ENCODE measurements at places on chromosomes 7 and 10.

GRCh38 chr7:67554986-67555385 lies 558.4 kb downstream of the TYW1 start:
- no peak for DNase-seq

- DNase-seq, result no peak
Observed at GRCh38 chr10:121497513-121498470, 100.5 kb downstream of the FGFR2 start.

GRCh38 chr7:82715344-82715743 lies 271.8 kb upstream of the CACNA2D1 start:
- DNase-seq, result no peak

- DNase-seq, result no peak
Observed at GRCh38 chr7:2445898-2446555, 30.2 kb downstream of the GRIFIN start.

DNA sequence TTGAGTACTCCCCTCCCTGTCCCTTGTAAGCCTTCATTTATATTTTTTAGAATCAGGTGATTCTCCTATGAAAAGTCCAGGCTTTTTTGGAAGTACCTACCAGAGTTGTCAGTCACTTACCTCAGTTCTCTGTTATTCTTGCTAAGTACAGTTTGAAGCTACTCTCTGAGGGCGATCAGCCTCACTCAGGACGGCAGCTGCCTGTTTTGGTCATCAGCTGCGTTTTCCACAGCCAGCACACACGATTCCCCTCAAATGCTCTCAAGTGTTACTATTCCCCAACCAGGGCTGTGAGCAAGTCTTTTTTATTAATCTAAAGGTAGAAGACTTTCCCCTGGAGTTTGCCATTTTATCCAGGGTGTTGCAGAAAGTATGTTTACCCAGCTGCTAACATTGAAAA lies 328.6 kb downstream of the SUGCT start:
- no peak for DNase-seq

GRCh38 chr7:24135003-24135817 lies 148.8 kb upstream of the NPY start:
- no peak for DNase-seq

DNA sequence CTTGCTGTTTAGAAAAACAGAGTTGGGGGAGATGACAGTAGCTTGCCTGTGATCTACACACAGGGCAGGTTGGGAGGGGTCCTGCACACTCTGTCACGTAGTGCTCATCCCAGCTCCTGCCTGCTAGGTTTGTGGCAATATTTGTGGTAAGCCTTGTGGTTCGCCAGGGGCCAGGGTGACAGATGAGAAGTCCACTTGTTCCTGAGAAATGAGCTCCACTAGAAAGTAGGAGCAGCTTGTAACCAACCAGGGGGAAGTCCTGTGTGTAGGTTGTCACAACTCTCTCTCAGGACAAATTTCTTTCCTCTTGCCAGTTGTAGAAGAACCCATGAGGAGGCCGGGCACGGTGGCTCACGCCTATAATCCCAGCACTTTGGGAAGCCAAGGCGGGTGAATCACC lies 147.0 kb downstream of the TCF7L2 start:
- DNase-seq, result no peak

DNA sequence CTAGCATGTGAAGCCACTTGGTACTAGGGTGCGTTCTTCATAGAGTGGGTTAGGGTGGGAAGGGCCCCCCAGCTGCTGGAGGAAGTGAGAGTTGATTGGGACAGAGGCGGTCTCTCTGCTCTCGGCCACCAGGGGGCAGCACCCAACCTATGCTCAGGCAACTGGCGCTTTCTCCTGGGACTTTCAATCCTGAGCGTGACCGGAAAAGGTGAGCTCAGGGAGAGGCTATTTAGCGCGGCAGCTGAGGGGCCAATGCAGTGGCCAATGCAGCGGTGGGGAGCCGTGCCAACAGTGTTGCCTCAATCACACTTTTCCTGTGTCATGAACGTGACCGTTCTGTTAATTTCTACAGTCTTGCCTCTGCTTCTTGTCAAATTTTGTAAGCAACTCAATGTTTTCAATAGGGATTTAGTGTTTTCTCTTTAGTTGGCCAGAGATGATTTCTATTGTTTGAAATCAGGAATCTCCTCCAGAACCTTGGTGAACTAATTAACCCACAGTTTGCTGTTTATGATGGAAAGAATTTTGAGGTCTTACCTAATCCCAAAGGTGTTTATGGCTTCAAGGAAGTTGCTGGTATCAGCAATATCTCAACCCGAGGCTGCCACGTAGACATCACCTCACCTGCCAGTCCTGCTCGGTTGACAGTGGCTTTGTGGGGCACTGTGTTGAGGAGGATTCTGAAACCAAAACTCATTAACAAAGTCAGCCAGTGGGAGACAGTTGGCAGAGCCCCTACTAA lies 67.9 kb upstream of the PDZD8 start:
- peak; percentile 40 for DNase-seq

DNA sequence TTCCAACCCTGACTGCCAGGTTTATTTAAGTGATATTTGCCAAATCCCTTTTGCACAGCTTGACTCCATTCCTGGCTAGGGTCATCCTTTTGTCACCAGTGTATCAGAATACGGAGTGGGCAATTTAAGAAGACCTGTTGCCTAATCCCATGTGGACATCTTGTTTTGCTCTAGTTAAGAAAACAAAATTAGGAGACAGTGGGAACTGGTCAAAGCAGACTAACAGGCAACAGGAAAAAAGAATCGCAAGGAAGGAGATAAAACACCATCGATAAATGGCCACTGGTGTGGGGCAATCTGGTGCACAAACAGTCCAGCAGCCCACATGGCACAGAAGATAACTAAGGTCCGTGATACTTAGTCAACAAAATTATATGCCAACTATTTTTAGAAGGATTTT lies 21.4 kb downstream of the KDM7A start:
- no peak for DNase-seq

DNA sequence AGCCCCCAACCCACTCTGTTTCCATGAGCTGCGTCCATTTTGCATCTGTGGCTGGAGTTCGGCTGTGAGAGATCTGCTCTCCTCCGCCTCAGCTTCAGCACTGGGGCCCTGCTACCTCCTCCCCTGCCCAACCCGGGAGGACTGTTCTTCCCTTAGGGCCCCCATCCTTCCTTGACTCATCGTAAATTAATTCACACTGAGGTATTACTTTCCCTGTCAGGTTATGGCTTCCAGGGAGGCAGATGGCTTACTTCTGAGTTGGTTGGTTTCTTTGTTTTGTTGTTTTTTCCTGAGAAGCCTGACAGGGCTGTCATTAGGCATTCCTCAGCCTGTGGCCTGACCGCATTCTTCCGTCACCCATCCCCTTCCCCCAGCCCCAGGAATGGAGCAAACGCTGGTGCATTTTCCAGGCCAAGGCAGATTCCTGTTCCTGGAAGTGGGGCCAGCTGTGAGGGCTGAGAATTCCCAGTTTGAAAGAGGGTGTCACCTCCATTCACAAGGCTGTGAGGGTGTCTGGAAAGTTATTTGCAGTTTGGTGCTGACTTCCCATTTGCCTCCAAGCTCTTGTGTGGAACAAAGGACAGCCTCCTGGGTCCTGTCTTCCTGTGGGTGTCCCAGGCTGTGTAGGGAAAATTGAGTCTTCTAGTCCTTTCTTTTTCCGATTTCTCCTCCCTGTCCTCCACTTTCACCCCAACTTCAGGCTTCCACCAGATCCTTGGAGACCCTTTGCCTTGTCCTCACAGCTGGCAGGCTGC lies 11.7 kb downstream of the CPA5 start:
- DNase-seq, result no peak

DNA sequence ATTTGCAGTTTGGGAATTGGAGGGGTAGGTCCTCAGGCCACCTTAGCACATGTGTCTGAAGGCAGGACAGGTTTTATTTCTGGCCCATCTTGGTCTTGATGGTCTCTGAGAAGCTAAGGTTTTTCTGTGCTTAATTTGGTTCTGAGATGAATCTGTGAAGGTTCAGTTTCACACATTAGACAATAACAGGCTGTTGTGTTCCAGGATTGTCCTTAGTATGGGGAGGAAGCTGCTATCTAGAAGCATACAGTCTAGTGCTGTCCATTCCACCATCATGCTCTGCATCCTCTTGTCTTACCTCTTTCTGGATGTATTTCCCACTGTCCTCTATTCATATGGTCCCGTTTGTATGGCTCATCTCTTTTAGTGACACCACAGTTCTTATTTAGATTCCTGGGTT lies 7.1 kb downstream of the UBE2D1 start:
- no peak for DNase-seq

GRCh38 chr7:41918597-41918996 lies 215.7 kb upstream of the INHBA start:
- DNase-seq, result no peak

- DNase-seq, result no peak
Observed at GRCh38 chr10:60388116-60388625, 1.5 kb downstream of the ANK3 start.

DNA sequence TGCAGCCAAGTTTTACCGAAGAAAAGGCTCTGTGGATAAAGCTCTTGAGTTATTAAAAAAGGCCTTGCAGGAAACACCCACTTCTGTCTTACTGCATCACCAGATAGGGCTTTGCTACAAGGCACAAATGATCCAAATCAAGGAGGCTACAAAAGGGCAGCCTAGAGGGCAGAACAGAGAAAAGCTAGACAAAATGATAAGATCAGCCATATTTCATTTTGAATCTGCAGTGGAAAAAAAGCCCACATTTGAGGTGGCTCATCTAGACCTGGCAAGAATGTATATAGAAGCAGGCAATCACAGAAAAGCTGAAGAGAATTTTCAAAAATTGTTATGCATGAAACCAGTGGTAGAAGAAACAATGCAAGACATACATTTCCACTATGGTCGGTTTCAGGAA lies 10.6 kb downstream of the IFIT1 start:
- no peak for DNase-seq

- no peak for DNase-seq
Observed at GRCh38 chr7:34133356-34133982, 228.1 kb downstream of the BMPER start.
